A549 (cell line): ENCODE measurements at places on chromosomes 16 and 17. TPM values are rescaled to one million over a fixed set of nuclear protein-coding genes. Genes with fewer than 3 reads are reported as not detected.

DNA sequence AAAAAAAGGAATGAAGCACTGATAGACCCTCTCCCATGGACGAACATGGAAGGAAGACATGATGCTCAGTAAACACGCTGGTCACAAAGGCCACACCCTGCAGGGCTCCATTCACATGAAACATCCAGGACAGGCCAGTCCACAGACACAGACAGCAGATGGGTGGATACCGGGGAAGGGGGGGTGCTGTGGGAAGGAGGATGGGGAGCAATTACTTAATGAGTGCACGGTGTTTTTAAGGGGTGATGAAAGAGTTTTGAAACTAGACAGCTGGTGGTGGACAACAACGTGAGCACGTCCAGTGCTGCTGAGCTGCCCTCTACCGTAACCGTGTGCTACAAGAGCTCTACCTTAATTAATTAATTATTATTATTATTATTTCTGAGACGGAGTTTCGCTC, 6.0 kb upstream of the SLC16A3 start:
- no peak for DNase-seq

DNA sequence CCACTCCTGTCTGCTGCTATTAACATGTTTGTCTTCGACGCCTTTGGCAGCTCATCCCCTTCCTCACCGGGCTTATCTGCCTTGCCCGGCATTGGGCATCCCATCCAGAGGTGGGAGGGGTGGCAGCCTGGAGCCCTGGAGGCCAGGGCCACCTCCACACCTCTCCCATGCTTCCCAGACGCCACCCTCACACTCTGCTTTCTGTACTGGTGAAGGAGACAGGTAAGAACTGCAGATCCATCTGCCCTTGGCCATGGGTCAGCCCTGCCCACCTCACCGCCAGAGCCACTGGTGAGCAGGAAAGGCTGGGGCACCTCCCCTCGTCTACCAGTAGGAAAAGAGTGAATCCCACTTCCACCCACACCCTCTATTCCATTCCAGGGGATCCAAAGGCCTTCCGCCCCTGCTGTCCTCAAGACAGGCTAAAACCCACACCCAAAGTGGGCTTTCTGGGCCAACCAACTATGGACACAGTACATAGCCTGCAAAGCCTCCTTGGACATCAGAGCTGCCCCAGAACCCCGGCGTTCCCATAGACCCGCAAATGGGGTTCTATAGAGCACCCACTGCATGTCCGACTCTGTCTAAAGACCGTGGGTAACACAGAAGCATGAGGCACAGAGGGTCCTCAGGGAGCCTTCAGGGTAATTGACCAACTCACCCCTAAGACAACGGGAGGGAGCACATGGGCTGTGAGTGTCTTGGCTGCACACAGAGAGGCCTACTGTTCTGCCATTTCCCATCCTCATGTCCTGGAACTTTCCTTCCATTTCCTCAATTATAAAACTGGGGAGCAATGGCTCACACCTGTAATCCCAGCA, 23.4 kb upstream of the RBFOX3 start:
- DNase-seq = no peak

DNA sequence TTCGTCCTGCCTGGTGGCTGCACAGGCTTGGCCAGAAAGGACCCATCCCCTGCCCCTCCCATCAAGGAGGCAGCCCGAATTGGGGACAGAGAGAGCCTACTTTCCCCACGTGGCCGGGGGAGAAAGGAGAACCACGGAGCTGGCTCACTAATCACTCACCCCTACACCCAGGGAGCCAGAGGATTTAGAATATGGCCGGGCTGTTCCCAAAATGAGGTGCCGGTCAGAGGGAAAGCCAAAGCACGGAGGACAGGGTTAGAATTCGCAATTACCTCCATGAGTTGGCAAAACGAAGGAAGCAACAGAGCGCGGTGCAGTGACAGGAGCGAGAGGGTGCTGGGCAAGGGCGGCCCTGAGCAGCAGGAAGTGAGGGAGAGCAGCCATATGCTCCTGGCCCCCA, 33.1 kb downstream of the SHISA6 start:
- no peak for DNase-seq

GRCh38 chr17:12958786-12959185, 59.0 kb downstream of the ELAC2 start:
- DNase-seq = no peak

GRCh38 chr16:84795329-84796053, 24.3 kb upstream of the CRISPLD2 start:
- no peak for DNase-seq

- peak; percentile 92 for DNase-seq
Observed at GRCh38 chr17:81291662-81292061, 3.4 kb downstream of the SLC38A10 start.

DNA sequence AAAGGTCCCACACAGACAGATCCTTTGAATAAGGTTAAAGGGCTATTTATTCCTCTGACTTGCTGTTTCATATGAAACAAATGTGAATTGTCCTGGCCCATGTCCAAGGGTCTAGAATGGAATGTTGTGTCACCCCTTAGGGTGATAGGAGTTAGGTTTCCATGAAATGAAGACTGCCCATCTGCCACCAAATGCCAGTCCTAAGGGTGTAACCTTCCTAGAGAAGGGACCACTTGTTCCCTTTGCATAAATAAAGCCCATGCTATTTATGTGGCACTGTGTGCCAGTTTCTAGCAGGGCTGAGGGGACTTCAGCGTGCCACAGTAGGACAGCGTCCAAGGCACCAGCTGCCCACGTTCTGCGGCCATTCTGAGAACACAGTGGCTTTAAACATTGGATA, 171.3 kb downstream of the ABCA8 start:
- DNase-seq = no peak

DNA sequence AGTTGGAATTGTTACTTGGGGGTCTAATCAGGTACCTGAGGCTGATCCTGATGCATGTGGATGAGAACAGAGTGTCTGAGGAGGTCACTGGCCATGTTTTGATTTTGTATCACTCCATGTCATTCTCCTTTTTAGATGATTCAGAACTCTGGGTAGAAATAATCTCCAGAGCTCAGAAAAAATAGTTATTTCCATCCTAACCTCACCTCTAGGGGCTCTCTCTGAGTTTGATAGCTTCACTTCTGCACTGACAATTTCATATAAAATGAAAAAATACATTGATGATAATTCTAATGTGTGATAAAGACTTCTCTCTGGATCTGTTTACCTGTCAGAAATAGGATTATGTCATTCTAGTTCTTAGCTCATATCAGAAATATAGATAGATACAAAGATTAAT, 6.2 kb upstream of the KRT12 start:
- DNase-seq = no peak

The CORO6 gene
- polyA plus RNA-seq = 7.9 to 10.9 TPM (median 10.1 TPM) in 3 replicates

The TBC1D3D gene
- polyA plus RNA-seq = 0.17 to 0.32 TPM in 2 of 3 replicates, not detected in the other

DNA sequence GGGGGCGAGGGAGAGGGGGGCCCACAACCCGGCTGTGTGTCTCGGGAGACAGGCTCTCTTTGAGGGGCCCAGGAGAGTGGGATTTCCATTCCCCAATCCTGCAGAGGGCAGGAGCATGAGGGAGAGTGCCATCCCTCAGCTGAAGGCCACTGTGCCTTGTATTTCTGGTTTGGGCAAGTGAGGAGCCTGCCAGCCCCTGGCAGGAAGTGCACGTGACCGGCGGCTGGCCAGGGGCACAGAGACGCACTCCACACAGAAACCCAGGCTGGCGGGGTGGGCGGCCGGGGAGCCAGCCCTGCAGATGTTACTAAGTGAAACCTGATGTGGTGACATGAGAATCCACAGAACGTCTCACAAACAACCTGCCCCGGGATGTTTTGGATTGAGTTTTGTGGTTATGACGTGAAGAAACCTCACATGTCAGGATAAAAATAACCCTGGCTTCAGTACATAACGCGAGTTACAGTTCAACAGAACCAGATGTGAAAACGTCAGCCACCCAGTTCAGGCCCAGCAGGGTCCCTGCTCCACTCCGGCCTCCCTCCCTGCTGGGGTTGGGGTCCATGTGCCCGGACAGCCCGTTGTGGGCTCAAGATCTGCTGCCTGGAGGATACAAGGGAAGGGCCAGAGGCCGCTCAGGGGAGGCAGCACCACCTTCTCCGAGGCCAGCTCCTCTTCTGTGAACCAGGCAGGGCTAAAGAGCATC, 51.7 kb upstream of the MTSS2 start:
- DNase-seq = no peak

DNA sequence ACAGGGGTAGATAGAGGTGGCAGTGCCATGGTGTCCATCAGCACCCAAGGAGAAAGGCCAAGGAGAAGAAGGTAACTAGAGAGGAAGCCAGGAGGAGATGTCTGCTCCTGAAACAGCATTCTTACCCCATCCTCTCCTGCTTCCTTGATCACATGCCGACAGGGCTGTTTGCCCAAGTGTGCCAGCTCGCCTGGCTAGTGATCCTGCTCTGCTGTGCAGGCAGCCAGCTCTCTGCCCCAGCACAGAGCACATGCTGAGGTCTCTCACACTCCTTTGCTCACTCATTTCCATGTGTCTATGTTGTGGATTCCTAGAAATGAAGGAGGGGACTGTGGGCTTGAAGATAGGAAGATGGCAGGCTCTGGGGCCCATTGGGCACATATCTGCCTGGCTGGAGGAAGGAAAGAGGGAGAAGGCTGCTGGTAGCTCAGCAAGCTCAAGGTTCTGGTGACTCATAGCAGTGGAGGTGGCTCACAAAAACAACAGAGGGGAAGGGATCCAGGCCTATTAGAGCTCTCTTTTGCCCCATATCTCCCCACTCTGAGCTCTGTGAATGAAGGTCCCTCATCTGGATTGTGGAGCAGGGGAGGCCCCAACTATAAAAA, 54.3 kb downstream of the NEUROD2 start:
- DNase-seq = no peak

The MYL4 gene
- not detected in 3 replicates for polyA plus RNA-seq

DNA sequence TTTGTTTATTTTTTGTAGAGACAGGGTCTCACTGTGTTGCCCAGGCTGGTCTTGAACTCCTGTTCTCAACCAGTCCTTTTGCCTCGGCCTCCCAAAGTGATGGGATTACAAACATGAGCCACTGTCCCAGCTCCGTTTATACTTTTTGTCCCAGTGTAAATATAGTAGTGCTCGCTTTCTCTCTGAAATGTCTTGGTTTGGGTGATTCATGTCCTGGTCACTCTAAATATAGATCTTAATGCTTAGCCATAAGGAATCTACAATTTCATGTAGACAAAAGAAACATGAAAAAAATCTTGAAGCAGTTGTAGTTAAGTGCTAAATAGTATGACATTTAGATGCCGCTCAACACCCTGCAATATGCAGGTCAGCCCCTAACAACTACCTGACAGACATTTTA, 126.9 kb downstream of the KATNIP start:
- DNase-seq = no peak

- peak; percentile 32 for DNase-seq
Observed at GRCh38 chr17:2485543-2485942, 26.1 kb downstream of the METTL16 start.

- no peak for DNase-seq
Observed at GRCh38 chr16:11870399-11870798, 19.1 kb upstream of the RSL1D1 start.

DNA sequence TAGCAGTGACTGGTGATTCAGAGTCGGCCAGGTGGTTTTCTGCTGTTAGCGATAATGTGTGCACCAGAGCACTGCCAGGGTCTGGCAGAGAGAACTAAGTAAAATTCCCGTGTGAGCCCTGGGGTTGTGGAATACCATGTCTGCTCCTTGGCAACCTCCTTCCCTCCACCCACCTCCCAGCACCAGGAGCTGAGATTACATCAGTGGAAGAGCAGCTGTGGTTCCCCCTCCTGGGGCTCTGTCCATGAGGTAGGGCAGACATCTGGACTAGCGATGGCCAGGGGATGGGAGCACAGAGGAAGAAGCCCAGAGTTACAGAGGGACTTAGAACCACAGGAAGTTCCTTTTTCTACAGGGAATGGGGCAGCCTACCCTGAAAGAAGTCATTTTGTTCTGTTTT, 15.8 kb downstream of the CLEC10A start:
- no peak for DNase-seq

DNA sequence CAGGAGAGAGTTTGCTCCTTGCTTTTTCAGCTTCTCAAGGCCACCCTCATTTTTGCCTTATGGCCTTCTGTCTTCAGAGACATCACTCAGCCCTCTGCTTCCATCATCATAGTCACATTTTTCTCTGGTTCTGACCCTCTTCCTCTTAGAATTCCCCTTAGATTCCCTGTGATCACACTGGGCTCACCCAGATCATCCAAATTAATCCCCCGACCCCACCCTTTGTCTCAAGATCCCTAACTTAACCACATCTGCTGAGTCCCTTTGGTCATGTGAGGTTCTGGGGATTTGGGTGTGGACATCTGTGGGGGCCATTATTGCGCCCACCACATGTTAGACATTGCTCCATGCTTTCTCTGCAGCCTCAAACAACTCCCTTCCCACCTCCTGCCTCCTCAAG, 323.4 kb downstream of the CPPED1 start:
- no peak for DNase-seq

The MAPK7 gene
- polyA plus RNA-seq = 20.1 to 25.8 TPM (median 23.3 TPM) in 3 replicates

GRCh38 chr17:15966879-15967248, 21.9 kb downstream of the ADORA2B start:
- DNase-seq = no peak

The CNTROB gene
- polyA plus RNA-seq = 56.4 to 59.4 TPM (median 57.0 TPM) in 3 replicates

GRCh38 chr17:65727246-65727645, 165.8 kb upstream of the AXIN2 start:
- no peak for DNase-seq

DNA sequence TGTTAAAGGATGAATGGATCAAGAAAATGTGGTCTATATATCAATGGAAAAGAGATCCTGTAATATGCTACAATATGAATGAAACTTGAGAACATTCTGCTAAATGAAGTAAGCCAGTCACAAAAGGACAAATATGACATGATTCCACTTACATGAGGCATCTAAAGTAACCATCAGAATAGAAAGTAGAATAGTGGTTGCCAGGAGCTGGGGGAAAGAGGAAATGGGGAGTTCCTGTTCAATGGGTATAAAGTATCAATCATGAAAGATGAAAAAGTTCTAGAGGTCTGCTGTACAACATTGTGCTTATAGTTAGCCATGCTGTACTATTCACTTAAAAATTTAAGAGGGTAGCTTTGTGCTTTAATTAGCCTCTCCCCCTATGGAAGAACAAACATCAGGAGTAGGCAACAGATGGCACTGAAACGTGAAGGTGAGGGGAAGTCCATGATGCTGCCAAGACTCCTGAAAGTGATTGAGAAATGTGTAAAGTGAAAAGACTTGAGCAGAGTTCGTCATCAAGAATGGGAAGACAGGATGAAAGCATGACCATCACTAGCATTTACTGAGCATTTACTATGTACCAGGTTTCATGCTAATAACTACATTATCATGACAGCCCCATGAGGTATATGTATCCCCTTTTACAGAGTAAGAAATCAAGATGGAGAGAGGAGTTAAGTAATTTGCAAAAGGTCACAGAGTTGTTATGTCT, 167.2 kb downstream of the CYB561 start:
- DNase-seq = no peak

- DNase-seq = no peak
Observed at GRCh38 chr17:62032480-62032879, 32.6 kb downstream of the MED13 start.
